ENCODE measurements at places on chromosomes 16 and 17.

DNA sequence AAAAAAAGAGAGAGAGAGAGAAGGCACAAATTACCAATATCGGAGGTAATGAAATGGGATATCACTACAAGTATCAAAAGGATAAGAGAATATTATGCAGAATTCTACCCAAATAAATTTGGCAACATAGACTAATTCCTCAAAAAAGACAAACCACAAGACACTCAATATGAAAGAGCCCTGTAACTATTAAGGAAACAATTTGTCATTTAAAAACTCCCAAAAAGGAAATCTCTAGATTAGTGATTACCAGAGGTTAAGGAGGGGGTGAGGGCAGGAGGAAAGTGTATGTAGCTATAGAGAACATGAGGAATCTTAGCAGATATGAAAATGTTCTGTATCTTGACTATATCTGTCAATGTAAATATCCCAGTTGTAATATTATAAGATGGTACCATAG lies 54.0 kb downstream of the CFDP1 start:
- DNase-seq, result no peak

DNA sequence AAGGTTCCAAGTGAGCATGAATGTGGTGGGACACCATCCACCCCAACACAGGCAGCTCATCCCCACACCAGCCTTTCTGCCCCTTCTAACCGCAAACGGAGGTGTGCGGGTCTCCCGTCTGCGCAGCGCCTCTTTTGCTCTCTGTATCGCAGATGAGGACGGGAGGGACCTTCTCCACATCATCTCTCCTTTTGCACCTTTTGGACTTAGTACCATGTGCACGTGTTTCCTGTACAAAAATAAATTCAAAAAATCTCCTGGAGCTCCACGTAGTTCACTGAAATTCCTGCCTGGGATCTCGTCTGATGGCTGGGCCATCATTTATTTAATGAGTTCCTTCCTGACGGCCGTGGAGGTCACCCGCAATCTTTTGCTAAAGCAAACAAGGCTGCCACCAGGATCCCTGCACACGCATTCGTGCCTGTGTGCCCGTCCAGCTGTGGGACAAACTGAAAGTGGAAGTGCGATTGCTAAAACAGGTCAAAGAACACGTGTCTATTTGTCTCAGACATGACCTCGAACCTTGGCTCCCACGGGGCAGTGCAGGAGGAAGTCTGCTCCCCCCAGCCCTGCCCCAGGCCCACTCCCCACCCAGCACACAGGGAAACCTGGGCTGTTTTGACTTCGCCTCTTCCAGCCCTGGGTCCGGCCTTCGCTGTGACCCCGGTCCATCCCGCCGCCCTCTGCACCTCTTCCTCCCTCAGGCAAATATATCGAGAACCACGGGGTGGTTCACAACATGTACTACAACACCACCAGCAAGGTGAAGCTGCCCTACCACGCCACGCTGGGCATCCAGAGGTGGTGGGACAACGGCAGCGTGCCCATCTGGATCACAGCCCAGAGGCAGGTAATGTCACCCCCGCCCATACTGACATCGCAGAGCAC lies 2.3 kb downstream of the ENPP7 start:
- DNase-seq, result no peak

GRCh38 chr17:32281011-32281451 lies 15.4 kb downstream of the RHBDL3 start:
- DNase-seq, result peak; percentile 81

DNA sequence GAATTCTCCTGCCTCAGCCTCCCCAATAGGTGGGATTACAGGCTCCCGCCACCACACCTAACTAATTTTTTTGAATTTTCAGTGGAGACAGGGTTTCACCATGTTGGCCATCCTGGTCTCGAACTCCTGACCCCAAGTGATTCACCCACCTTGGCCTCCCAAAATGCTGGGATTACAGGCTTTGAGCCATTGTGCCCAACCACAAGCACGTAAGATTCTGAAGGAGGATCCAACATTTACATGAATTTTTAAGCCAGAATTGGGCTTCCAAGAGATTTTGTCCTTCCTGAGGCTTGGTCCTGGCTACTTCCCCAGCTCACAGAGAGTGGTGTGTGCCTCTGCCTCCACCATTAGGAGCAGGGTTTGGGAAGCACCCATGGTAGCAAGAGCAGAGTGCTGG lies 11.1 kb downstream of the G6PC3 start:
- no peak for DNase-seq

DNA sequence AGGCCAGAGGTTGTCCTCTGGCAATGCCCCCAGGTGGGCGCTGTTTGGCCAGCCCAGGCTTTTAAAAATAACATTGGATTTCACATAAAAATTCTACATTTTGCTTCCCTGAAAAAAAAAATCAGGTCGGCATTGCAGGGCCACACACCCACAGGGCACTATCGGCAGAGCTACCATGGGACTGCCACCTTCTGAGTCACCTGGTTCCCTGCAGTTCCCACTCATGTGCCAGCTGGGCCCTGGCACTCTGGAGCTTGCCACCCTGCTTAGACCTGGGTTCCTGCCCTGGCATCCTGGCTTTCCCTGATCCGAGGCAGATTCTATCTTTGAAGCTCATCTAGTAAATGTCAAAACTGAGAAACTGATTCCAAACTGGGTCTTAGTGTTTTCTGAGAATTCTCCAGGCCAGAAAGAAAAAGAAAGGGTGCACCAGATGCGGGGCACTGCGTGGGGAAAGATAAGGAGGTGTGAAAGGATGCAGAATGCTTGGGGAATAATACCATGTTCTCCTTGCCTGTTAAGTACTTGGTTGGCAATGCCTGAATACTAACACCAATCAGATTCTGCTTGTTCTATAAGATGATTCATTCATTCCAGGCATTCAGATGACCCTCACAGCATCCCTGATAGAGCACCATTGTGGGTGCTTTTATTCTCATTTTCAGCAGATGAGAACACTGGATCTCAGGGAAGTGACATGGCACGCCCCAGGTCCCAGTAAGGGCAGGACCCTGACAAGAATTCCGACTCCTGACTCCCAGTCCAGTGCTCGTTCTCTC lies 51.8 kb downstream of the RAI1 start:
- no peak for DNase-seq

Data from SHP77 treated with DMSO at 0.1 percent for 48 hours (cell line).